Central memory CD8-positive, alpha-beta T cell (primary cell): ENCODE measurements at places on chromosomes 5 and 9.

DNA sequence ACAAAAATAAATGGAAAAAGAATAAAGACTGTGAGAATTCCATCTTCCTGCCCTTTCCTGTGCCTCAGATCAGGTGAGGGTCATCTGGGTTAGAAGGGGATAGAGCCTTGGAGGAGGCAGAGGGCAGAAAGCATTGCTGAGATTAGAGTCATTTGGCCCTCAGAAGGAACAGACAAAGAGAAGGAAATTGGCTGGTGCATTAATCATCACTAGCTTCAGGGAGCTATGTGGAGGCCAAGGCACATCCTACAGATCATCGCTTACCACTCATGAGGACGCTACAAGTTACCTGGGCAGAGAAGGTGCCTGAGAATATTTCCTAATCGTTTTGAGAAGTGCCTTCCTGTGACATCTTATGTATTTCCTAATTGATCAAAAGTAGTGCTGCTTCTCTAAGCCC lies 74.5 kb downstream of the C7 start:
- DNase-seq = no peak
- H3K27ac ChIP-seq = no peak overlapping the region
- H3K36me3 ChIP-seq = no peaks in the 10 kb centered on the region
- no peak overlapping the region for H3K4me3 ChIP-seq
- peaks cover 38% of the 10 kb centered on the region for H3K27me3 ChIP-seq

DNA sequence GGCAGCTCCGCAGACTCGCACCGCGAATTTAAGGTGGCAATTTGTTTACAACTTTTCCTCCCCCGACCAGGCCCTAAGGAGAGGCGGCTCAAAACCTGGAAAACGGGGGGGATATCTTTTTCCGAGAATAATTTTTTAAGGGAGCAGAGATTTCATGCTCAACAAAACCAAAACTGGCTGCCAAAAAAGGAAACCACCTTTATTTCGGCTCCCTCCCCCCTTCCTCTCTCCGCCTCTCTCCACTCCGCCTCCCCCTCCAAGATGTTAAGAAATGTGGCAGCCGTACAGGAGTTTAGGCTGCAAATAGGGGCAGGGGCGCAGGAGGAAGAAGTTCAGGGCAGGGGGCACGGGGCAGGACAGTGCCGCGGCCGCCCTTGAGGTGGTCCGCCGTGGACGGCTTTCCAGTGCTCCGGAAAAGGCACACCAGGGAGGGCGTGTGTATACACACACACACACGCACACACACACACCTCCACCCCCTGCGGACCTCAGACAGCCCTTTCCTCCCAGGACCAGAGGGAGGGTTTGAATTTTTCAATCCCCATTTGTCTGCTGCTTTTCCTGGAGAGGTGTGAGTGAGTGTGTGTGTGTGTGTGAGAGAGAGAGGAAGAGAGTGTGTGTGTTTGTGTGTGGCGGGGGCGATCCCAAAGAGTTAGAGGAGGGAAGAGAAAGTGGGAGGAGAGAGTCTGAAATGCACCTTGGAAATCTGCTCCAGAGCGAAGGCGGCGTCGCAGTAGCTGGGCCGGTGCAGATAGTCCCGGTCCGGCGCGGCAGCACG lies 9.1 kb downstream of the PTCH1 start:
- peak overlapping the region; percentile 3 for H3K27ac ChIP-seq
- peak overlapping the region; percentile 89 for H3K4me3 ChIP-seq
- H3K4me1 ChIP-seq = peaks cover 65% of the 10 kb centered on the region
- no peak for DNase-seq

GRCh38 chr5:170640731-170641588 lies 137.1 kb downstream of the KCNIP1 start:
- peaks cover 83% of the 10 kb centered on the region for H3K27me3 ChIP-seq
- H3K4me3 ChIP-seq = no peak overlapping the region
- H3K27ac ChIP-seq = no peak overlapping the region
- peaks cover 6% of the 10 kb centered on the region for H3K4me1 ChIP-seq
- no peak for DNase-seq

- H3K27ac ChIP-seq = no peak overlapping the region
- peaks cover 42% of the 10 kb centered on the region for H3K27me3 ChIP-seq
- H3K4me3 ChIP-seq = no peak overlapping the region
- no peak for DNase-seq
Observed at GRCh38 chr9:113941056-113941455, 64.9 kb downstream of the ZNF618 start.
